Astrocyte of the spinal cord (primary cell): ENCODE measurements at places on chromosomes 12 and 14.

- DNase-seq = peak; percentile 6
Measured at GRCh38 chr12:28794211-28794610, 354.9 kb upstream of the FAR2 start.

GRCh38 chr12:47556261-47557030 lies 149.4 kb downstream of the RPAP3 start:
- DNase-seq = no peak

DNA sequence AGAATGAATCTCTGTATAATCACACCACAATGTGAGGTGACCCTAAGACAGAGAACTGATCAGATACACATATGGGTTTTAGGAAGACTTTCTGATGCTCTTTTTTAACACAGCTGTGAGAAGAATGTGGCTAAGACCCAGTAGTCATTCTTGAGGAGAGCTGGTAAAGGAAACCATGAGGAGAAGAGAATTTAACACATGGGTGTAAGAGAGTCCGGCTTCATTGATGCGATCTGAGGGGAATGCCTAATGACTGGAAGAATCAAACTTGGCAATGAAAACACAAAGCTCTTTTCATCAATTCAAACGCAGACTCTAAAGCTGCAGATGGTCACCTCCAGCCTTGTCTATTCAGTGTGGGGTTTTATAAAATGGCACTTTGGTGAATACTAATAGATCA lies 79.3 kb downstream of the FOXA1 start:
- no peak for DNase-seq

DNA sequence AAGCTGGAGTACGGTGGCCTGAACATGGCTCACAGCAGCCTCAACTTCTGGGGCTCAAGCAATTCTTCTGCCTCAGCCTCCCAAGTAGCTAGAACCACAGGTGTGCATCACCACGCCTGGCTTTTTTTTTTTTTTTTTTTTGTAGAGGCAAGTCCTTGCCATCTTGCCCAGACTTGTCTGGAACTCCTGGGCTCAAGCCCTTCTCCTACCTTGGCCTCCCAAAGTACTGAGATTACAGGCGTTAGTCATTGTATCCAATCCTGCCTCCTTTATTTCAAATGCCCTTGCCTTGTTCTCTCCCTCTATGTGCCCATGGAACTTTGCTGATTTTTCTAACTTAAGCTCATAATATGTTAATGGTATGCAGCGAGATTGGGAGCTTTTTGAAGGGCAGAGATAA lies 49.2 kb upstream of the PRICKLE1 start:
- no peak for DNase-seq

- DNase-seq = no peak
Measured at GRCh38 chr12:19588951-19589350, 149.7 kb downstream of the AEBP2 start.

- no peak for DNase-seq
Measured at GRCh38 chr12:109760031-109760929, 46.7 kb downstream of the FAM222A start.

DNA sequence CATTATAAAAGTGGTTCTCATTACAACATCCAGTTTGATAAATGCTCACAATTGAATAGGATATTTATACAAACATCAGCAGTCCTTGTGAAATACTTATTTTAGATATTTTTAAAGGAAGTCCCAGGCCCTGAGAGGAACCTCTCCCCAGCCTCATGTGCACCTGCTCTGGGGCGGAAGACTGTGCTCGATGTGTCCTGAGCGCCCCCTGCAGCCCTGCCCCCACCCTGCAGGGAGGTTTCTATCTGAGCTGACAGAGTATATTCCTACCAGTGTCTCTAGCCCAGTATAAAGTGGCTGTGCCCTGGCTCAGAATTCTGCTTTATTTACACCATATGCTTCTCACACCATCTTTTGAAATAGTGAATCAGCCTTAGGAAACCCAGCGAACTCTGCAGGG lies 1349.1 kb downstream of the TMEM121 start:
- DNase-seq = no peak
